NCI-H510A (cell line): ENCODE measurements at places on chromosomes 16 and 17.

- no peak for DNase-seq
These were observed 2.0 kb upstream of the DNAI2 start for GRCh38 chr17:74271901-74272561.

- DNase-seq, result no peak
These were observed 5.0 kb downstream of the SLX4 start for GRCh38 chr16:3606441-3606840.

DNA sequence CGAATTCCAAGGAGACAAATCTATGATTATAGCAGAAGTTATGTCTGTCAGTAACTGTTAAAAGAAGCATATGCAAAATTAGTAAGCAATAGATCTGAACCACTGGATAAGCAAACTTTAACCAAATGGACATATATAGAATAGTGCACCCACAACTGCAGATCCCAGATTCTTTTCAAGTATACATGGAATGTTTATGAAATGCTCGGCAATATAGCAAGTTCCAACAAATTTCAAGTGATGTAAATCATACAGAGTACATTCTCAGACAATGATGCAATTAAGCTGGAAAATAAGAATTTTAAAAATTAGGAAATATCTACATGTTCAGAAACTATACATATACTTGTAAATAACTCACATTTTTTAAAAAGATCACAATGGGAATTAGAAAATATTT is 8.4 kb upstream of the HELZ start:
- no peak for DNase-seq

- no peak for DNase-seq
These were observed 13.8 kb downstream of the STXBP4 start for GRCh38 chr17:54982399-54982798.

DNA sequence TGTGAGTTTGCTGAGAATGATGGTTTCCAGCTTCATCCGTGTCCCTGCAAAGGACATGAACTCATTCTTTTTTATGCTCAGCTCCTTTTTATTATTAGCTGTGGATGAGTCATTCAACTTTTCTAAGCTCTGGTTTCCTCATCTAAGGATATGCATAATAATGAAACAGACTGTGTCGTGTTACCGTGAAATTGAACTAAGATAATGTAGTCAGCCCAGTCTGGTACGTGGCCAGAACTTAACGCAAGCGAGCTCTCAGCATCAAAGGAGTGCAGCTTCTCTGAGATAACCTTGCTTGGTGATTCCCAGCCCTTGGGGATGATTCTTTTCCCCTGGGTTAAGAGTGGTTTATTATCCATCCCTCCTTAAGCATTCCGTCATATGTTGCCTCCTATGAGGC is 454.3 kb upstream of the EEF2KMT start:
- DNase-seq, result no peak

DNA sequence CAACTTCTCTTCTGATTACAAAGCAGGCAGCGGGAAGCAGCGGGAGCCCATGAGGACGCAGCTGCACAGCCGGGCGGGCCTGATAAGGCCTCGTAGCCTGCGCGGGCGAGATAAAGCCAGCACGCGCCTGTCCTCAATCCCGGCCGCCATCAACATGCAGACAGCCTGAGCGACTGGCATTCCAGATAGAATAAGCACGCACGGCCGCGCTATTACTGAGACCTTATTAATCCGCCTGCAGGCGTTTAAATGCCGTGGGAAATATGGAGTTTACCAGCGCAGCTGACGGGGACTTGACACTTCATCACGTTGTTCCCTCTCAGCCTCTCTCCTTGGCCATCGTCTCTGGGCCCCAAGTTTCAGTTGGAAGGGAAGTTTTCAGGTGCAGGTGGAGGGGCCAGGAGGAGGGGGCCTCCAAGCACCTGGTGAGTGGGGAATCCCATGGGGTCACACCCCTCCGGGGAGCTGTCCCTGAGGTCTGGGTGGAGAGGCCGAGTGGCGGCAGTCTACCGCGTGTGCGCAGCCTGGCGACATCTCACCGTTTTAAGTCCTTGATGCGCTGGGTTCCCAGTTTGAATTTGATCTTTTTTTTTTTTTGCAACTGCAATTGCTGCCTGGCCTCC is 27.3 kb upstream of the CBFA2T3 start:
- no peak for DNase-seq

GRCh38 chr17:40940266-40940665 is 2.8 kb upstream of the KRT23 start:
- no peak for DNase-seq

DNA sequence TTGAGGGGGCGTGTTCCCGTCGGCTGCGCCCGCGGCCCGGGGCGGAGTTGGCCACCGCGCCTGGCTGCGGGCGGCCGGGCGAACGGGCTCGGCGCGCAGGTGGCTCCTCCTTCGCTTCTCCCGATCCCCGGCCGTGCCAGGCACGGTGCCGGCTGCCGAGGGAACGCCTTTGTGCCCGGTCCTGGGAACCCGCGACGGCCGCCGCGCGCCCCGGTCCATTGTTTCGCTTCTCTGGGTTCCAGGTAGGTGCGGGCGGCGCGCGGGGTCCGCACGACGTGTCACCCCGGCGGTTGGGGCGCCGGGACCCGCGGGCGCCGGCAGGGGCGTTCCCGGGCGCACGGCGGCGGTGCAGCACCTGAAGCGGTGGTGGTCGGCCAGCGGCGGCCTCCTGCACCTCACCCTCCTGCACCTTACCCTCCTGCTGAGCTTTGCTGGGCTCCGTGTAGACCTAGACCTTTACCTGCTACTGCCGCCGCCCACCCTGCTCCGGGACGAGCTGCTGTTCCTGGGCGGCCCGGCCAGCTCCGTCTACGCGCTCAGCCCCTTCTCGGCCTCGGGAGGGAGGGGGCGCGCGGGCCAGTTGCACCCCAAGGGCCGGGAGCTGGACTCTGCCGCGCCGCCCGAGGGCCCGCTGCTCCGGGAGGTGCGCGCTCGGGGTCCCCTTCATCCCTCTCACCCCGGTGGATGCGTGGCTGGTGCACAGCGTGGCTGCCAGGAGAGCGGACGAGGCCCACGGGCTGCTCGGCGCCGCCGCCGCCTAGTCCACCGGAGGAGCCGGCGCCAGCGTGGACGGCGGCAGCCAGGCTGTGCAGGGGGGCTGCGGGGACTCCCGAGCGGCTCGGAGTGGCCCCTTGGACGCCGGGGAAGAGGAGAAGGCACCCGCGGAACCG is 99.9 kb downstream of the EFCAB13 start:
- peak; percentile 32 for DNase-seq

DNA sequence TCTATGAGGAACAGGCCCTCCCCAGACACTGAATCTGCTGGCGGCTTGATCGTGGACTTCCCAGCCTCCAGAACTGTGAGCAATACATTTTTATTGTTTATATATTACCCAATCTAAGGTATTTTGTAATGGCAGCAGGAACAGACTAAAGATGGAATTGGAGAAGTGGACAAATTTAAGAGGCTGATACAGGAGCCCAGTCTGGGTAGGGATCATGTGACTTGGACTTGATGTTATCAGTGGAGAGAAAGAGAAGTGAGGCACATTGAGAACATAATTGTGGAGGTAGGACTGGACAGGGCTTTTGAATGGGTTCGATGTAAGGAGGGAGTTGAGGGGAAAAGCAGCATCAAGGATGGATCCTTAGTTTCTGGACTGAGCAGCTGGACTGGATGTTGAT is 93.8 kb downstream of the USP31 start:
- no peak for DNase-seq

GRCh38 chr16:66605979-66606751 is 1.7 kb downstream of the CMTM3 start:
- no peak for DNase-seq

DNA sequence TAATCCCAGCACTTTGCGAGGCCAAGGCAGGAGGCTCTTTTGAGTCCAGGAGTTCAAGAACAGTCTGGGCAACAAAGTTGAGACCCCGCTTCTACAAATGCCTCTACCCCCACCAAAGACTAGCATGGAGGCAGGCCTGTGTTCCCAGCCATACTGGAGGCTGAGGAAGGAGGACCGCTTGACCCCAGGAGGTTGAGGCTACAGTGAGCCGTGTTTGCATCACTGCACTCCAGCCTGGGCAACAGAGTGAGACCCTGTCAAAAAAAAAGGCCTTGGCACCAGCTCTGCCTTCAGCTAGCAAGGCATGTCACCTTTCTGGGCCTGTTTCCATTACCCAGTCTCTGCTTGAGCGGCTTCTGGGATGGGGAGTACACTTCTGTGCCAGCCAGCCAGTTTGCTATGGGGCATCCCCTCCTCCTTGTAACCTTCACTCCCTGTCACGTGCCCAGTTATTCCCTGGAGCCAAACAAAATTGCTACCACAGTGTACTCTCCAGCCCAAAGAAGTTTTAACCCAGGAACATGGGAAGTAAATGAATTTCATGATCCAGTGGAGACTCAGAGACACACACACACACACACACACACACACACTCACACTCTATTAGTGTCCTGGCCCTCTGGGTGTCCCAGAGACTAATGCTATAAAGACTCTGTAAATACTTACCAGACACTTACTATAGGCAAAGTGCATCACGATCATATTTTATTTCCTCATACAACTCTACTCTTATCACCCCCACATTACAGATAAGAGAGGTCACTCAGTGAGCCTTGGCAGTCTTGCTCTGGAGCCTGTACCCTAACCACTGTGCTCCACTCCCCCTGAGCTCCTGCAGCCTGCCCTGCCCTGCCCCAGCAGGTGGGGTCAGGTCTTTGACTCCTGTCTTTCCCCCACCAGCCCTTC is 2.5 kb downstream of the CISD3 start:
- no peak for DNase-seq

- DNase-seq, result no peak
These were observed 5.8 kb upstream of the CHCT1 start for GRCh38 chr17:60416368-60416925.

GRCh38 chr16:14560523-14560922 is 69.5 kb downstream of the PARN start:
- no peak for DNase-seq

DNA sequence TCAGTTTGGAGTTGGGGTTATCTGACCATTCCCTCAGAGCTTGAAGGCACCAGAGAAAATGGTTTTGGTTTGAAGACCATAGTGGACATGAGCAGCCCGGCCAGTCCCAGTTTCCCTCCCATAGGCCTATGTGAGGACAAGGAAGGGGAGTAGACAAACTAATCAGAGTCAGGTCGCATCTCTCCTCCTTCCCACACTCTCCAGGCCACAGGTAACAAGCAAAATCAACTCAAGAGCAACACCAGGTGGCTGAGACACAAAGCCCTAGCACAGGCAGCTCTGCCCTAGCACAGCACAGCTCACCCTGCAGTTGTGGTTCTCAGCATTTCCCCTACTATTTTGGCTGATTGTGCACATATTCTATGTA is 7.2 kb downstream of the SUPT4H1 start:
- no peak for DNase-seq

GRCh38 chr17:78759203-78759968 is 22.7 kb downstream of the CYTH1 start:
- DNase-seq, result no peak

GRCh38 chr17:42541041-42541833 is 5.2 kb downstream of the NAGLU start:
- no peak for DNase-seq

GRCh38 chr17:39194985-39195524 is 2.4 kb downstream of the CACNB1 start:
- no peak for DNase-seq

DNA sequence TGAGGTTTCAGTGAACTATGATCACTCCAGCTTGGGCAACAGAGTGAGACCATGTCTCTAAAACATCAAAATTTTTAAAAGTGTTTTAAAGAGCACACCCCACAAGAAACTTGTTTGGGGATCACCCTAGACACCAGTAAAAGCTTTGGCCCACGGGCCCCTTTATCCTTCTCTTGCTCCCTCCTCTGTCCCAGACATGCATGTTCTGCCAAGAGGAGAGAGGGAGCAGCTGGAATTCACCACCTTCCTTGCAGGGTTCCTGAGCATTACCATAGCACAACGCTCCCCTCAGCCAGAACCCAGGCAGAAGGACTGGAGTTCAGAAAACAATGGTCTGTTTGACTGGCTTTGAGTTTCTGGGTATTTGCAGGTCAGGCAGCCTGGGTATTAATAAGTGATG is 214.3 kb upstream of the CDH5 start:
- no peak for DNase-seq

DNA sequence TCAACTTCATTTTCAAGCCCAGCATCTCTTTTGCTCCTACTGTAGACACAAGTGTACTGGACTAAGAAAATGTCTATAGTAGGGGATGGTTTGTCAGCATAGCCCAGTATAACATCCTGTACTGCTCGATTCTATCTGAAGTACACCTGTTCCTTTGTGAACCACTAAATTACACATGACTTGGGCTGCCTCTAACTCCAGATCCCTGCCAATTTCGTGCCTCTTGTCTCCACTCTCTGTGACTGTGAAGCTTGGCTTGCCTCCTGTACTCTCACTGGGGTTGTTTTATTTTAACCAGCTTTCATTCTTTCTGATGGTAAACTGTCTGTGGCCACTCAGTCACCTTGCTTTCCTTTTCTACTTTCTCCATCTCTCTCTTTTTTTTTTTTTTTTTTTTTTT is 24.5 kb downstream of the GFOD2 start:
- no peak for DNase-seq

DNA sequence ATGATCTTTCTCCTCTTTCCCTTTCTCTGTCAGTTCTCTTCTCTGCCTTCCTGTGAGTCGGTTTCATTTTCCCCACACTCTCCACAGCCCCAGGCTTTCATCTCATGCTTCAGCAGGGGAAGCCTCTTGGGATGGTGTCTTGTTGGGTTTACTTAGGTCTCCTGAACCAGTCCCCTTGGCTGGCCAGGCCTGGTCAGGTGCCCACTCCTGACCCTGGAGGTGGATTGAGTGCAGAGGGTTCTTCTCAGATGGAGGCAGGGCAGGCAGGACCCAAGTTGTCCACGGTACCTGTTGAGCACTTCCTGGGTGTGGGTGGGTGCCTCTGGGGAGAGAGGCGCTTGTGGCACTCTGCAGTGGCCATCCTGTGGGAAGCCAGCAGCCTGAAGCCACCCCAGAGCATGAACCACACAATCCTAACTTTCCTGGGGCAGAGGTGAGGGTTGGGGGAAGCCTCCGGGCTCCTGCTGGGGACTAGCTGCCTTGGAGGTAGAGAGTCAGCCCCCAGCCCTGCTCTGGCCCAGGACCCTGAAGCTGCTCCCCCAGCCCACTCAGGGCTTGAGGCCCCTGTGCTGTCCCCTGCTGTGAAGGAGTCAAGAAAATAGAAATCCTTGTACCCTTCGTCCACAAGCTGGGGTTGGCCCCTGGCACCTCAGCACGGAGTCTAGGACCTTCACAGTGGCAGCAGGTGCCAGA is 2.0 kb upstream of the RAP1GAP2 start:
- DNase-seq, result no peak

GRCh38 chr16:59305850-59306249 is 571.7 kb upstream of the GOT2 start:
- DNase-seq, result no peak

- no peak for DNase-seq
These were observed 23.8 kb downstream of the OSBPL7 start for GRCh38 chr17:47797797-47798196.

DNA sequence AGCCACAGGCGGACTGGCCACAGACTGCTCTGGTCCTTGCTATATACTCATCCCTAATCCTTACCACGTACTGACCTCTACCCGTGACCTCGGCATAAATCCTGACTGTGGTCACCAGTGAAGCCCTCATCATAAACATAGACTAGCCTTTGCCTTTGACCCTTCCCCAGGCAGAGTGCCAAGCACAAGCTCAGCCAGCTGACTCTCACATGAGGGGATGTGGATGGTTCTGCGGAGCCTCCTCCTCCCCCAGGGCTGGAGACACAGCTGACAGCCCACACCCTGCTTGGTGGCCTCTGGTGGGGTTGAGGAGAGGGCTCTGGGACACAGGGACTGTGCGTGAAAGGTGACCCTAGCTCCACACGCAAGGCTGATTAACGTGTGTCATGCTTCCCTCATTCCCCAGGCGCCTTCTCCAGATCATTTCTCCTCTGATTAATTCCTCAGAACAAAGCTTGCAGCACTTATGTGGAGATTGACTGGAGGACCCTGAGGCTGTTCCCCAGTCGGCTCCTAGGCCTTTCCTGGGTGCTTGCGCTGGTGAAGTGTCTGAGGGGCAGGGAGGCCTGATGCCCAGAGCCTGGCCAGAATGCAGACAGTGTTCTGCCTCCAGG is 241.5 kb upstream of the NLRP1 start:
- DNase-seq, result no peak
